Natural killer cell (primary cell): ENCODE measurements at places on chromosomes 6 and 20. TPM values are rescaled to one million over a fixed set of nuclear protein-coding genes. Genes with fewer than 3 reads are reported as not detected.

DNA sequence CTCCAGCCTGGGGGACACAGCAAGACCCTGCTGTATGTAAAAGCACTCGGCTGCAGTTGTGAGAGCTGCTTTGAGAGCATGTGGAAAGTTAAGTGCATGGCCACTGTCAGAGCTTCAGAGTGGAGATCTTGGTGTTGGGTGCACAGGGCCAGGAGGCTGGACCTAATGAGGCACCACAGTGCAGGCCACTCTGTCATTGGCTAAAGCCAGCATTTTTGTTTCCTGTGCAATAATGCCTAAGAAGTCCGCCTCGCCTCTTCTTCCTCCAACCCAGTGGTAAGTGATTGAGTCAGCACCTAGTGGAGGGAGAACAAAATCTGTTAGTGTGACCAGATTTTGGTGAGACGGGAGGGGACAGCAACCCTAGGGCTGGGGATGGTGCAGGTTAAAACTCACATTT is 60.6 kb downstream of the SSR1 start:
- no peak overlapping the region for H3K27ac ChIP-seq
- peaks cover 26% of the 10 kb centered on the region for H3K36me3 ChIP-seq
- no peak for DNase-seq
- H3K27me3 ChIP-seq: no peaks in the 10 kb centered on the region
- H3K4me1 ChIP-seq: no peaks in the 10 kb centered on the region

DNA sequence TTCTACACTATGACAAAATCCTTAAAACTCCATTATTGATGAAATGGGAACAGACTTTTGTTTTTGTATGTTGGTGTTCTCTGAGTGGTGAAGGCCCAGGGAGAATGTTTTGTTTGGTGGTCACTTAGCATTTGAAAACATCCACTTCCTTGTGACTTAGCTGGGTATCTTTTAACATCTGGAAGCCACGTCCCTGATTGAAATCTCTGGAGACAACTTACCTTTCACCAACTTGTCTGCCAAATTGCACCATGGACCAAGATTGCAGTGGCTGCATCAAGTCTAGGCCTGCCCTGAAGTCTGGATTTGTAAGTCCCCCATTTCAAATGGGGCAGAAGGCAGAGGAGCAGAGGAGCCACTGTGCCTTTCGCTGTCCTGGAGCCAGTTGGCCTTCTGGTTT is 534 bp upstream of the EFCAB8 start:
- H3K4me1 ChIP-seq: peaks cover 10% of the 10 kb centered on the region
- no peak overlapping the region for H3K4me3 ChIP-seq
- H3K27me3 ChIP-seq: no peaks in the 10 kb centered on the region
- DNase-seq: no peak
- peaks cover 9% of the 10 kb centered on the region for H3K36me3 ChIP-seq

BPIFA1 gene
- total RNA-seq: not detected

RFX6 gene
- total RNA-seq: not detected

DNA sequence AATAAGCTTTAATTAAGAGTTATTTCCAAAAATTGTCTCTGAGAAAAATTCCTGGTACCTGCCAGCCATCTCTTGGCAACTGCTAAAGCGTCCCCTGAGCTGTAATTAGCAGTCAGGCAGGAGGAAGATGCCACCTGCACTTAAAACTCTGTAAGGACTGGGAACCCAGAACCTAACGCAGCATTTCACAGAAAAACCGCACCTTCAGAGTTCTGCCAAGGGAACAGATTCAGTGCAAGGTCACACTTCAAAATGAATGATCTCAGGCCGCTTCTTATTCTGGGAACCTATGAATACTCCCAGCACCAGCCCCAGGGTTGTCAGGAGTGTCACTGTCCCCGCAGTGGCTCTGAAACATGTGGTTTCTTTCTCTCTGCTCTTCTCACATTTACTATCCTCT is 36.7 kb downstream of the INSM1 start:
- H3K4me3 ChIP-seq: no peak overlapping the region
- DNase-seq: no peak
- no peaks in the 10 kb centered on the region for H3K4me1 ChIP-seq
- H3K27me3 ChIP-seq: no peaks in the 10 kb centered on the region

NKAIN4 gene
- total RNA-seq: not detected

DNA sequence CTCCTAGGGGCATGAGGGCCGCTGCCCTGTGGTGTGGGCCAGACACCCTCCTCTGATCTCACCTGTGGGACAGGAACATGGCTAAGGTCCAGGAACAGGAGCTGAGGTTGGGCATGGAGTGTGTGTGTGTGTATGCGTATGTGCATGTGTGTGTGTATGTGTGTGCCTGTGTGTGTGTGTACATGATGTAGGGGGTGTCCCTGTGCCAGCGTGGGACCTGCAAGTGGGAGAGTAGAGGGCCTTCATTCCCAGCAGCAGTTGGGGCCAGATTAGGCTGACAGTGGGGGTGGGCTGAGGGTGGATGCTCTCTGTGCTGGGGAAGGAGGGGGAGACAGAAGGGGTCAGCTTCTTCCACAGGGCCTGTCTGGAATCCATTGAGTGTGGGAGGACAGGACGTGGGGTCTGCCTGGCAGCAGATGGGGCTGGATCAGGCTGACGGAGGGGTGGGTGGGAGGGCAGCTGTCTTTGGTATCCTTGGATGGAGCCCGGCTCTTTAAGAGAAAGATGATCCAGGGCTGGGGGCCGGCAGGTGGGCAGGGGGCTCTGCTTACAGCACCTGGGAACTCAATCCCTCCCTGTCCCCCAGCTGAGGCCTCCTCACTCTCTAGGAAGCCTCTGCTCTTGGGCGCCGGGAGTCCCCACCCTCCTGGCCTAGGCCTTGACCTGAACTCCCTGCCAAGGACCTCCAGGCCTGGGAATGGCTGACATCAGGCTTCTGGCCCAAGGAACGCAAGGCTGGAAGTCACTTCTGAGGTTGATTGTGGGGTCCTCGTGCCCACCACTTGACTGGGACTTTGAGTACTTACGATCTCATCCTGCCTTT is 44.0 kb downstream of the SPDEF start:
- no peak overlapping the region for H3K27ac ChIP-seq
- no peaks in the 10 kb centered on the region for H3K36me3 ChIP-seq
- H3K4me1 ChIP-seq: no peaks in the 10 kb centered on the region
- no peaks in the 10 kb centered on the region for H3K27me3 ChIP-seq
- no peak overlapping the region for H3K4me3 ChIP-seq
- DNase-seq: no peak

GRCh38 chr6:147621961-147622360 is 113.5 kb downstream of the SAMD5 start:
- no peak overlapping the region for H3K4me3 ChIP-seq
- no peak overlapping the region for H3K27ac ChIP-seq
- no peaks in the 10 kb centered on the region for H3K36me3 ChIP-seq
- no peaks in the 10 kb centered on the region for H3K27me3 ChIP-seq
- no peak for DNase-seq
- H3K4me1 ChIP-seq: no peaks in the 10 kb centered on the region

DNA sequence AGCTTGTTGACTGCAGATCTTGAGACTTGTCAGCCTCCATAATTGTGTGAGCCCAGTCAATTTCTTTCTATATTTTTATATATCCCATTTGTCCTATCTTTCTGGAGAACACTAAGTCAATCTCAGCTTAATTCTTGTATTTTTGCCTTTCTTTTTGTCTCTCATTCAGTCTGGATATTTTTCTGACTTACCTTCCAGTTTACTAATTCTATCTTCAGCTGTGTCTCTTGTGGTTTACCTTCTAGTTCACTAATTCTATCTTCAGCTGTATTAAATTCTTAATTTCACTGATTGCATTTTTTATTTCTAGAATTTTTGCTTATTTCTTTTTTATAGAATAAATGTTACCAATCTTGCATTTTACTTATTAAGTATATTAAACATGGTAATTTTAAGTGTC is 17.8 kb upstream of the RFX6 start:
- no peaks in the 10 kb centered on the region for H3K4me1 ChIP-seq
- no peaks in the 10 kb centered on the region for H3K27me3 ChIP-seq
- no peak for DNase-seq
- H3K27ac ChIP-seq: no peak overlapping the region
- no peak overlapping the region for H3K4me3 ChIP-seq

DNA sequence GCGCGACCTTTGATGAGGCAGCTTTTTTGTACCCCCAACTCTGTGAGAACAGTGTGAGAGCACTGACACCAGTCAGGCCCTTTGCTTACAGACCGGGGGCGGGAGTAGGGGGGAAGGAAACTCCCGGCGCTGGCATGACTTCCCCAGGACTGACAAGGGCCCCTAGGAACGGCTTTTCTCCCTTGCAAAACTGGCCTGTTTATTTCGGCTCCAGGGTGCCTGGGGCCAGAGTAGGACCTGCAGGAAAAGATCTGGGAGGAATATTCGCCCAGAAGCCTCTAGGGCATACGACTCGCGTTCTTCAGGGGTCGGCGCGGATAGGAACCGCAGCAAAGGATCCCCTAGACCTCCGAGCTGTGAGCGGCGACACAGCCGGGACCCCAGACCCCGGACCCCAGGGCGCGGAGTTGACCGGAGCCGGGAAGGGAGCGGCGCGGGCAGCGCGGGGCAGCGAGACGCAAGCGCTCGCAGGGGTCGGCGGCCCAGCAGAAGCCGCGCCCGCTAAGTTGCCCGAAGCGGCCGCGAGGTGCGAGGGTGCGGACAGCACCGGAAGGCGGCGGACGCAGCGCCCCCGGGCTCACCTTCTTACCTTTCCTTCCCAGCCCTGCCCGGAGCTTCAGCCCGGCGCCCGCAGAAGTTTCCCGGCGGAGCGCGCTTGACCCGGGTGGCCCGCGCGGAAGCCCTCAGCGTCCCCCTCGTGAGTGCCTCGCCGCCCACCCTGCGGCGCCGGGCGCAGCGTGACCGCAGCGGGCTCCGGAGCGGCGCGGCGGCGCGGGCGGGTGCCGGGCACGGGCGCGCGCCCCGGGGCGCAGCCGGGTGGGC is at the start of gene POPDC3:
Gene POPDC3, minus strand, starts transcription at position 771 of the 822 bp plus-strand sequence. CDS start 18,105 bp downstream, outside the sequence.
- no peak within 1 kb of the TSS for H3K27ac ChIP-seq
- no peaks in the 10 kb centered on the region for H3K4me1 ChIP-seq
- peaks cover 27% of the 10 kb centered on the region for H3K27me3 ChIP-seq
- no peak for DNase-seq

GRCh38 chr6:16688436-16688835 is 72.8 kb downstream of the ATXN1 start:
- H3K36me3 ChIP-seq: no peaks in the 10 kb centered on the region
- peaks cover 8% of the 10 kb centered on the region for H3K4me1 ChIP-seq
- no peaks in the 10 kb centered on the region for H3K27me3 ChIP-seq
- no peak for DNase-seq
- no peak overlapping the region for H3K27ac ChIP-seq

GSTA1 gene
- not detected for total RNA-seq

COL9A1 gene
- total RNA-seq: not detected

DNA sequence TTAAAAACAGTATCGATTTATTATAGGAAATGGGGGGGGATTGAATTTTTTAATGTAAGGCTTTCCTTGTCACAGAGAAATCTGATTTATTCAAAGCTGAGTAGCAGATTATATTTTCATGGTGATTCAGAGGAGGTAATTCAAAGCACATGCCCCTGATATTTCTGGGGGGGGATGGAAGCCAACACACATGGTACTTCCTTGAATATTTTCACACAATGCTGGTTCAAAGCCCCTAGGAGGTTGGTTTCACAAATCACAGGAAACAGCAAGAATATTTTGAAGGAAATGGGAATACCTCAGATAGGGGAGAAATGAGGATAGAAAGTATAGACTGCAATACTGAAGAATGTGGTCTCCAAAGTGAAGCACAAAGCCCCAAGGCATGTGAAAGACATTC is 98.8 kb downstream of the RTN4IP1 start:
- H3K27ac ChIP-seq: no peak overlapping the region
- H3K36me3 ChIP-seq: peaks cover 89% of the 10 kb centered on the region
- no peaks in the 10 kb centered on the region for H3K27me3 ChIP-seq
- DNase-seq: no peak
- H3K4me1 ChIP-seq: peaks cover 8% of the 10 kb centered on the region
- H3K4me3 ChIP-seq: no peak overlapping the region

GRCh38 chr20:32050851-32051556 is 1.0 kb upstream of the HCK start:
- peaks cover 24% of the 10 kb centered on the region for H3K4me1 ChIP-seq
- H3K27me3 ChIP-seq: peaks cover 10% of the 10 kb centered on the region
- H3K36me3 ChIP-seq: no peaks in the 10 kb centered on the region
- H3K27ac ChIP-seq: peak overlapping the region; percentile 64
- H3K4me3 ChIP-seq: no peak overlapping the region

- no peaks in the 10 kb centered on the region for H3K4me1 ChIP-seq
- no peaks in the 10 kb centered on the region for H3K36me3 ChIP-seq
- H3K27me3 ChIP-seq: no peaks in the 10 kb centered on the region
- no peak for DNase-seq
These were observed 19.3 kb downstream of the BCAS1 start for GRCh38 chr20:54051068-54051467.

MACROD2 gene
- total RNA-seq: 0.19 TPM

TTPAL gene
- total RNA-seq: 22.5 TPM

GRCh38 chr6:123127807-123128206 is 131.8 kb downstream of the CLVS2 start:
- no peaks in the 10 kb centered on the region for H3K27me3 ChIP-seq
- H3K4me3 ChIP-seq: no peak overlapping the region
- DNase-seq: no peak
- no peaks in the 10 kb centered on the region for H3K36me3 ChIP-seq

ECT2L gene
- total RNA-seq: 0.12 TPM

DNA sequence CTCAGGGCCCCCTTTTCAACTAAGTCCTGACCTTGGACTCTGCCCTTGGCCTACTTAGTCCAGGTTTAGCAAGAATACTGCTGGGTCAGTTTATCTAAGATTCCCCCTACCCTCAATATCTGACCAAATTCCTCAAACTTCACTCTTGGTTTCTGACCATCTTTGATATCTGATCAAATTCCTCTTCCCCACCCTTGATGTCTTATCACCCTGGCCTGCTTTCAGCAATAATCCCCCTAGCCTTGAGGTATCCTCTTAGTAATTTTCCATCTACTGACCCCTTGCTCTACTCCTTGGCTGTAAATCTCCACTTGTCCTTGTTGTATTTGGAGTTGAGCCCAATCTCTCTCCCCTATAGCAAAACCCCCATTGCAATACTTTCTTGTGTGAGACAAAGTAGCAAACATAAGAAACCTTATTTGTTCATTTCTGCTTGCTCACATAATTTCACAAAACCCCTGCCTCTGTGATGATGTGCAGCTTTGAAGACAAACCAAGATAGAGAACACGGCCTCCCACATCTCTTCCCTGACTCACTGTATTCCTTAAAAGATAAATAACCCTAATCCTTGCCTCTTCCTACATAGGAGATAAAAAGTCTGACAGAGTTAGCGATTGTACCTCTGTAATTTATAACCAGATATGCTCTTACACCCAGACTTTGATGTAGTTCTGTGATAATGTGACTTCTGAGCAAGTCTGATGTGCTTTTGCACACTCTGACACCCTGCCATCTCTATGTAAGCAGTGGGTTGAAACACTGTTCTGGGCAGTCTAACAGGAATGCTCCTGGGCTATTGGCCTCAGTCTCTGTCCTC is 13.8 kb upstream of the IYD start:
- no peaks in the 10 kb centered on the region for H3K36me3 ChIP-seq
- H3K27me3 ChIP-seq: no peaks in the 10 kb centered on the region
- DNase-seq: no peak
- H3K4me3 ChIP-seq: no peak overlapping the region

- DNase-seq: peak; percentile 54
- H3K27me3 ChIP-seq: no peaks in the 10 kb centered on the region
- peak overlapping the region; percentile 38 for H3K4me3 ChIP-seq
- no peaks in the 10 kb centered on the region for H3K36me3 ChIP-seq
These were observed 1.0 kb downstream of the GMEB2 start for GRCh38 chr20:63625771-63626423.

GRCh38 chr6:158869826-158870648 is 50.9 kb upstream of the EZR start:
- no peaks in the 10 kb centered on the region for H3K27me3 ChIP-seq
- peak; percentile 83 for DNase-seq
- H3K4me3 ChIP-seq: peak overlapping the region; percentile 47
- H3K27ac ChIP-seq: peak overlapping the region; percentile 90
- H3K4me1 ChIP-seq: peaks cover 30% of the 10 kb centered on the region

GRCh38 chr6:1940381-1940780 is 305.0 kb downstream of the GMDS start:
- no peak for DNase-seq
- no peak overlapping the region for H3K27ac ChIP-seq
- no peak overlapping the region for H3K4me3 ChIP-seq
- peaks cover 4% of the 10 kb centered on the region for H3K4me1 ChIP-seq

CGA gene
- total RNA-seq: not detected
